HuH-7.5 (cell line): ENCODE measurements at places on chromosomes 12 and 14.
A peak's percentile ranks its signal among the peaks of the same experiment; 100 is the strongest.

DNA sequence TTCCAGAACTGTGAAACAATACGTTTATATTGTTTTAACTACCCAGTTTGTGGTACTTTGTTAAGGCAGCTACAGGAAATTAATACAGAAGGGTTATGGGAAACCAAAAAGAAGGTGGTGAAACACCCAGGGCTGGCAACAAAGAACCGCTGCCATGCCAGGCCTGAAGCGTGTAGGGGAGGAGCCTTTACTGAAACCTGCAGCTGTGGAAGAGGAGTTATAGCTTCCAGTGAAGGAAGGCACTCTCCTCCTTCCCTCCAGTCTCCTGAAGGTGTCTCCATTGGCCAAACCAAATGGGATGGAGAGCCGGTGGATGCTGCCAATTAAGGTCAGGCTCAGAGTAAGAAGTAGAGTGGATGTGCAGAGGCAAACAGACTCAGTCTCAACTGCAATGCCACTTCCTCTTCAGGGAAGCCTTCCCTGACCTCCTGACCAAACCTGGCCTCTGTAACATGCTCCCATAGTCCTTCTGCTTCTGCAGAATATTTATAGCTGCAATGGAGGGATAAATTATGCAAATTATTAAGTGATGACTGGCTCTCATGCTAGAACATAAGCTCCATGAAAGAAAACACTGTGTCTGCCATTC is 168.3 kb downstream of the DAD1 start:
- no peak for DNase-seq

- no peak for DNase-seq
Measured at GRCh38 chr12:41552588-41552987, 364.5 kb downstream of the PDZRN4 start.

DNA sequence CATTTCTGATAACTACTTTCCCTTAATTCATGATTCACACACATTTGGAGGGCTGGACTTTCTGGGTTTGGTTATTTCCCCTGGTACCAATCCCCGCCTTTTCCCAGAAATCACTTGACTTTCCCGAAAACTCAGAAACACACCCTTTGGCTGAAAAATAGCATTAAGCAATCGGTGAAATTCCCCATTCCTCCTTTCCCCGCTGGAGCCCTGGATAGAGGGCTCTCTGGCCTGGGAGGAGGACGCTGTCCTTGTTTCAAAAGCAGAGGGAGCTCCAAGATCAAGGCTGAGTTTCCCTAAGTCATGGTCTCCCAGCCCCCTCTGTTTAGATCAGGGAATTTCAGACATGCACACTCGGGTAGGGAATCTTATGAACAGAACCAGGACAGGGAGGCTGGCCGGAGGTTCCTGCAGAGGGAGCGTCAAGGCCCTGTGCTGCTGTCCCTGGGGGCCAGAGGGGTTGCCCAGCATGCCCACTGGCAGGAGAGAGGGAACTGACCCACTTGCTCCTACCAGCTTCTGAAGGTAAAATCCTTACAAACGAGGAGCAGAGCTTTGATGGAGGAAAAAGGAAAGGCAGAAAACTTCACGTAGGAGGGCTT is at the start of gene C1S:
C1S (plus strand) TSS at position 366 of the 602 bp plus-strand sequence. CDS start 1,195 bp downstream, outside the sequence.
- peak; percentile 50 for DNase-seq

DNA sequence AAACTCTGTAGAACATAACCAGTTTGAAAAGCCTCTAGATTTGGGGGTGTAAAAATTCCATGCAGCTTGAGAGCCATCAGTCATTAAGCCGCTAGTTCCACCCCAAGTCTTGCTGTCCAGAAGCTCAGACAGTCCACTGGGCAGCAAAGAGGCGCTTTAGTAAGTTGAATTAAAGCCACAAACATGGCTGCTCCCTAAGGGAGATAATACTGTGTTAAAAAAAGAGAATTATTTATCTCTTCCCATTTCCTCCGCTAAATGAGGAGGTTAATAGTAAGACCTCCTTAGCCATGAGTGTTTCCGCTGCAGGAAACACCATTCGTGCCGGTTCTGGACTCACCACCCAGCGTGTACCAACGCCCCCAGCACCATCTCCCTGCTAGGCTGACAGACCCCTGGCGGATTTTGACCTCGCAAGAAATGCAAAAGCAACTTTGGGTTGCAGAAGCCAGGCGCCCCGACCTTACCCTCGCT is 536 bp downstream of the TM7SF3 start:
- DNase-seq, result peak; percentile 18

- DNase-seq, result no peak
Measured at GRCh38 chr14:22122227-22122818, 448.7 kb upstream of the OR4E1 start.

GRCh38 chr14:81337073-81337472 is 63.1 kb downstream of the STON2 start:
- DNase-seq, result no peak

- no peak for DNase-seq
Measured at GRCh38 chr12:25755971-25756260, 202.6 kb upstream of the RASSF8 start.

DNA sequence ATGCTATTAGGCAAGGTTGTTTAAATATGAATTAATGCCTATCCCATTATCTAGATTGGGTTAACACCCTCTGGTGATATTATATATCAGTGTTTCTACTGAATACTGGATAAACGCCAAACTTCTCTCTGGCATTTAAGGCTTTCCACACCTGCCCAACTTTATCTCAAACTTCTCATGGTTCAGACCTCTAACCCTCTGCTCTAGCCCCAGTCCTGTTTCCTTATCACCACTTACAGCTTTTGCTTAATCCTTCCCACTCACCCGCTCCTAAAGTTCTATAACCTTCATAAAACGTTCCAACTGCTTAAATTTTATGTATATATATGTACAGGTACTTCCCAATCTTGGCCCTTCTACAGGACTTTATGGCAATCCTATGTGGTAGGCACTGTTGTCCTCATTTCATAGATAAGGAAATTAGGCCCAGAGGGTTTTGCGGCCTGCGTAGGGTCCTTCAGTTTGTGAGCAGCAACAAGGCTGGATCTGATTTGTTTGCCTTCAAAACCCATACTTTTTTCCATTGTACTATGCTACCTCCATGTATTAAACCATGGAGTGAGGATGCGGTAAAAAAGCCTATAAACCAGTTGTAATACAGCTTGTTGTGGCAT is 1.2 kb downstream of the LPCAT3 start:
- no peak for DNase-seq

DNA sequence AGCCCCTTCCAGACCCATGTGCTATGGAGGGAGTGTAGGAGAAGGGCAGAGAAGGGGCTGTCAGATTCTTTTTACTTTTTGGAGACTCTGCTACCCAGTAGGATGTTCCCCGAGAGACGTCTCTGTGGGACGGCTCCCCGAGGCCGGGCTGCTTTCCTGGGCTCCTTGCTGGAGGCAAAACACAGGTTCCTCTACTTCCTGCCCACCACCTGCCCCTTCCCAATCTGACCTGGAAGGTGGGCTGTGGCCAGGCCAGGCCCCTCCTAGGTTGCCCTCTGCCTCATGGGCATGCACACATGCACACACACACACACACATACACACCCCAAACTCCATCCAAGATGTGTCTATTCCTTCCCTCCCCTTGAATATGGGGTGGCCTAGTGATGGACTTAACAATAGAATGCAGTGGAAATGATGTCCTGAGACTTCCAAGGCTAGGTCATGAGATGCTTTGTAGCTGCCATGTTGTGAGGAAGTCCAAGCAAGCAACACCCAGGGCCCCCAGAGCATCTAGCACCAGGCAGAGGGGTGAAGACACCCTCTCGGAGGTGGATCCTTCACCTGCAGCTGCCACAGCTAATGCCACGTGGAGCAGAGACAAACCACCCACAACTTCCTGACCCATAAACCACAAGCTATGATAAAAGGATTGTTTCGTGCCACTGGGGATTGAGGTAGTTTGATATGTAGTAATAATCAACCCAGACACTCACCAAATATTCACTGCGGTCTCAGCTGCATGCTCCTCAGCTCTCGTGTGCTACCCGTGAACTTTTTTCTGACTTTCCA is 1.6 kb upstream of the ASB2 start:
- DNase-seq, result no peak

DNA sequence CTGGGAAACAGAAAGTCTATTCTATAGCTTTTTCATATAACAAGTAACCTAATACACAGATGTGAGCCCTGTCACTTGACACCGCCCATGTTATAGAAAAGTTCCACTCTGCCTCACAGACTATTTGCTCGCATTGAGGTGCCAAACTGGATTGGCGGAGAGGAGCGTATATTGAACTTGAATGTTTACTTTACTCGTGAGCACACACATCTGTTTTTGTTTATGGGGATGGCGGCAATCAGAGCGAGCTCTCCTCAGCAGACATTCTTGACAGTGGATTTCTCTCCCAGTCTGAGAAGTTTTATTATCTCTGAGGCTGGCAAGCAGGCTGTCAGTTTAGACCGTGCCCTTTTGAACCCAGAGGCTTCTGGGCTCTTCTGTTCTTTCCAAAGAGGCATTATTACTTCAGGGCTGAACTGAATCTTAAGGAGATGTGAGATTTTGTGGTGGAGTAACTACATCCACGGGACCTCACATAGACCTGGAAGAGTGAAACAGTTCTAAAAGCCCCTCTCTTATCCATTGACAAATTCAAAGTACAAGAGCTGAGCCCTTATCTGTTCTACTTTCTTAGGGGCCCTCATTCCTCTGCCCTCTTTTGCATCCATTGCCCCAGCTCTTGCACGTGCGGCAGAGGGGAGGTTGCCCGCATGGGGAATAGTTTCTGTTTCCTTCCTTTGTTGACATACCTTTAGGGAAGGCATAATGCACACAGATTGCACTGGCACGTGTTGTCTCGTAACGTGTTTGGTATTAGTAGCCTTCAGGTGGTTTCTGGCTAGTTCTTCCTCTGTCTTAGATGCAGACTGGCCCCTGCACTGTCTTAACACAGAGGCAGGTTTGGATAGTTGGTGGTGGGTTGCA is 68.2 kb downstream of the DRAM1 start:
- no peak for DNase-seq

GRCh38 chr12:32809846-32810245 is 54.1 kb upstream of the YARS2 start:
- no peak for DNase-seq
